Kidney glomerular epithelial cell (primary cell): ENCODE measurements at places on chromosomes 3 and 15.

GRCh38 chr3:152323834-152324233 is 55.1 kb downstream of the MBNL1 start:
- no peak for DNase-seq

- no peak for DNase-seq
These were observed 300.1 kb upstream of the PROK2 start for GRCh38 chr3:72085036-72085435.

GRCh38 chr3:69391554-69391953 is 5.7 kb upstream of the FRMD4B start:
- no peak for DNase-seq

GRCh38 chr3:4271834-4272233 is 31.3 kb upstream of the SETMAR start:
- peak; percentile 59 for DNase-seq

GRCh38 chr3:178584722-178585380 is 48.6 kb downstream of the KCNMB2 start:
- no peak for DNase-seq

DNA sequence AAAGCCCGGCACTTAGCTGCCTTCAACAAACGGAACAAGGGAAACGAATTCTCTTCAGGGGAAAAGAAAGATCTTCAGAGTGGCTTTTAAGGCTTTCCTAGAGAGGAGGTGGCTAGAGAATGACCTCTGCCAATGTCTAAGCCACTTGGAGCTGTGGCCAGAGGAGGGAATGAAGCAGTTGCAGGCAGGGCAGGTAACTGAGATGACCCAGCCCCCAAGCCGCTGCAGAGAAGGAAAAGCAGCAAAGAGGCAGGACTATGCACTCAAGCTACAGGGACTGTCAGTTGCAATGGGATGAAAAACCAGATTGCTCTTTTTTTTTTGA is 113.5 kb downstream of the SEC22A start:
- DNase-seq, result no peak

GRCh38 chr3:15553749-15554148 is 32.2 kb upstream of the COLQ start:
- DNase-seq, result no peak

DNA sequence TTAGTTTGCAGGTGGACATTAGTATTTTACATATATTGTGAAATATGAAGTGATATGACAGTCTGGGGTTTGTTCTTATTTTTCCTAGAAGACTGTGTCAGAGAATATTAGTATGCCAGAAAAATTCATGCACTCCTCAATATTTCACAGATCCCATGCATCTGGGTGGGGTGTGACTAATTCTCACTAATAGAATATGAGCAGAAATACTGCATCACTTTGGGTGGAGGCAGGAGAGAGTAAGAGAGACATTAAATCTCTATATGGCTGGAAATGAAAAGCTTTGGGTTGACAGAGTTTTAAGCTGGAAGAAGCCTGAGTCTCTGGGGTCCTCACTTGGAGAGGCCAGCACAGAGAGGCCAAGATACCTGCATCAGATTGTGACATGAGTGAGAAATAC is 101.3 kb upstream of the DPH6 start:
- DNase-seq, result no peak

DNA sequence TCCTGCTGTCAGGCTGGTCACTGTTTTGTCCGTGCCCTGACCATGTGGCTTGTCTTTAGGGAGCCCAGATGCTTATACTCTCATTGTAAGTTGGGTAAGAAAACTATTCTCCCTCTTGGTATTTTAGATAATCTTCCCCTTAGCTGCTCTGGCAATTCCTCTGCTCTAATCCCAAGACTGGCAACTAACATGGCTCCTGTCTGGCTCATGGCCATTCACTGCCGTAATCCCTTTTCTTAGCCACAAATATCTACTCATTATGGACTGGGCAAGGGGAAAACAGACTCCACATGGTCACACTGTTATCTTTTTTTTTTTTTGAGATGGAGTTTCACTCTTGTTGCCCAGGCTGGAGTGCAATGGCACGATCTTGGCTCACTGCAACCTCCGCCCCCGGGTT is 38.8 kb downstream of the TYRO3 start:
- DNase-seq, result no peak
